Brain microvascular endothelial cell (primary cell): ENCODE measurements at places on chromosomes 13 and 19.
A peak's percentile ranks its signal among the peaks of the same experiment; 100 is the strongest.

GRCh38 chr13:106230450-106230849 is 305.0 kb downstream of the EFNB2 start:
- DNase-seq = peak; percentile 22

DNA sequence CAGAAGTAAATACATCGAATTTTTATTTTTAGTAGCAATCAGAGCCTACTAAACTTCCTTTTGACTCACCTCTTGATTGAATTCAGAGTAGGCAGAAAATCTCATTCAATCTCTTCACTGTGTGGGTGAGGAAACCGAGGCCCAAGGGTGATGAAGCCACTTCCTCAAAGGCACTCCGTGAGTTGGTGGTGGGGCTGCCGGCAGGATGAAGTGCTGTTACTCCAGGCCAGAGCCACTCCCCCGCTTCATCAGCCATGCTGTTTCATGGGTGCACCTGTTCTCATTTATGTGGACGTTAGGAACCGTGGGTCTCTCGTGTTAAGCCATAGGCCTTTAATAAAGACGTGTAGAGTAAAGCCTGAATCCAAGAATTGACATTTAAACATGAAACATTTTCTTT is 13.2 kb downstream of the ING1 start:
- no peak for DNase-seq

GRCh38 chr13:65133094-65133493 is 2097.0 kb downstream of the PCDH9 start:
- no peak for DNase-seq

GRCh38 chr13:46963904-46964303 is 67.1 kb upstream of the HTR2A start:
- DNase-seq = no peak

DNA sequence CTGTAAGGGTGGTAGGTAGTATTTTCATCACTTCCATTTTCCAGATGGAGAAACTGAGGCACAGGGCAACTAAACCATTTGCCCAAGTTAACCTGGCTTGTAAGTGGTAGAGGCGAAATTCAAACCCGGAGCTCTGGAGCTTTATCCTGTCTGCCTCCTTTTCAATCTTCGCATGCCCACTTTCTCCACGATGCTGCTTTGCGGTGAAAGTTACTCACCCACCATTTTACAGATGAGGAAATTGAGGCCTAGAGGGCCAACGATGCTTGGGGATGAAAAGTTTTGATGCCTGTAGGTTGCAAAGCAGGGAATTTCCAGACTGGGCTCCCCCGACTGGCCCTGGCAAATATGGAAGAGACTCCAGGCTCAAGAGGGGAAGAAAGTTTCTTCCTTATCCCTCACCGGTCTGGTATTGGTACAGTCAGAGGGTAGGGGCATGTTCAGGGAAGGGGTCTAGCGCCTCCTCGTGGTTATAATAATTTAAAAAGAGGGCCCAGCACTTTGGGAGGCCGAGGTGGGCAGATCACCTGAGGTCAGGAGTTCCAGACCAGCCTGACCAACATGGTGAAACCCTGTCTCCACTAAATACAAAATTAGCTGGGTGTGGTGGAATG is 1.9 kb upstream of the SH2D3A start:
- DNase-seq = no peak

DNA sequence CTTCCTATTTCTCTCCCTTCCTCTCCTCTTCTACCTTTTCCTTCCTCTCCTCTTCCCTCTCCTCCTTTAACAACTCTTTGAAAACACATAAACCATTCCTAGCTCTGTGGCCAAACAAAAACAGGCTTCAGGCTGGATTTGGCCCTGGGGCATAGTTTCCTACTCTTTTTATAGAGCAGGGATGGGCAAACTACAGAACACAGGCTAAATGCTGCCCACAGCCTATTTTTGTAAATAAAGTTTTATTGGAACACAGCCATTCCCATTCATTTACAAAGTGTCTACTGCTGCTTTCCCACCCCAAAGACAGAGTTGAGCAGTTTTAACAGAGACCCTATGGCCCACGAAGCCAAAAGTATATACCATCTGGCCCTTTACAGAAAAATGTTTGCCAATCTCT is 35.4 kb downstream of the LHFPL6 start:
- DNase-seq = no peak

- DNase-seq = no peak
Observed at GRCh38 chr13:48096670-48097069, 1.8 kb upstream of the MED4 start.

DNA sequence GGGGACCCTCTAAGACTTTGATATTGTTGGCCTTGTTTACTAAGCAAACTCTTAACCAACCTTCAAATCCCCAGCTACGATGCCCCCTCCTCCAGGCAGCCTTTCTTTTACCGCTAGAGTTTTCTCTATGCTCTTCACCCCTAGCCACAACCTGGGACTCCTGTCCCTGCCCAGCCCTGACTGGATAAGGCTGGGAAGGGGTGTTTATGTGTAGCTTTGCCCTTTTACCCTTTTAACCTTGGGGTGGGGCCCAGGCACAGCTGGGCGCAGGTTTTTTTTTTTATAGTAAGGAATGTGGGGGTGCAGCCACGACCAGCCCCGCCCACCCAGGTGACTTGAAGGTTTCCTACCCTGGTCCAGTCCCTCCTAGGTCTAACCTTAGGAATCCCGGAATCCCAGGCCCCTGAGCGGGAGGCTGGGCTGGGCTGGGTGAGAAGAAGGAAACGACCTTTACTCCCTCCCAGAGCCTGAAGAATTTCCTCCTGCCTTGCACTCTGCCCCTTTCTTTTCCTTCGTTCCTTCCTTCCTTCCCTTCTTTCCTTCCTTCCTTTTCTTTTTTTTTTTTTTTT is 12.2 kb downstream of the TJP3 start:
- no peak for DNase-seq

GRCh38 chr19:19276386-19276785 is 3.3 kb upstream of the TM6SF2 start:
- peak; percentile 83 for DNase-seq

DNA sequence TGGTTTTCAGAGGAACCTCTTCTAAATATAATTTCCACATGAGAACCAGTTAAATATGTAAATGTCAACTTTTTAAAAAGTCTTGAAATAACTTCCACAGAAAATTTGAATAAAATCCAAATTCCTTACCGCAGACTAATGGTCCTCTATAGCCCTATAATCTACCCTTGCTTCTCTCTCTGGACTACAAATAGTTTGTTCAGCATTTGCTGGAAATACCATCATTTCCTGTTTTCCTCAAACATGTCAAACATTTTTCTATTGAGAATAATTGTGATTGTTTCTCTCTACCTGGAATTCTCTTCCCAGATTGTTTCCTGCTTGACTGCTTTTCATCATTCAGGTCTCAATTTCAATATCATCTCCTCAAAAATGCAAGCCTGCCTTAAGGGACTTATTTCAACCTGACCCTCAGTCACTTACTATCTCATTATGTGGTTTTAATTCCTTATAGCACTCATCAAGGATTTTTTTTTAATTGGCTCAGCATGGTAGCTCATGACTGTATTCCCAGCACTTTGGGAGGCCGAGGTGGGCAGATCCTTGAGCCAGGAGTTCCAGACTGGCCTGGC is 898.9 kb upstream of the MIR17HG start:
- DNase-seq = no peak

DNA sequence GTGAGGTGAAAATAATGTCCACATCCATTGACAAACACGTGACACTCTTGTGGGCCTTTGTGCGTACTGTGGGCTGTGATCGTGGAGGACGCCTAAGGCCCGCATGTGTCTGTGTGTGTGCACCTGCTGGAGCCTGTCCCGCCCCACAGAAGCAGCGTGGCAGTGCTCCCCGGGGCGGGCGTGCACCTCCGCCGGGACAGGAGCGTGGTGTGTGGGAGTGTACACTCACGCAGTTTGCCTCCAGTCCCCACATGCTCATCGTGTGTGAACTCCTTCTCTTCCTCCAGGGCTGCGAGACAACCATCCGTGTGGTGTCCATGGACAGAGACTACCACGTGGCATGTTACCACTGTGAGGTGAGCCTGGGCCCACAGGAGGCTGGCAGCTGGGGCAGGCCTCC is 13.9 kb downstream of the WTIP start:
- no peak for DNase-seq

DNA sequence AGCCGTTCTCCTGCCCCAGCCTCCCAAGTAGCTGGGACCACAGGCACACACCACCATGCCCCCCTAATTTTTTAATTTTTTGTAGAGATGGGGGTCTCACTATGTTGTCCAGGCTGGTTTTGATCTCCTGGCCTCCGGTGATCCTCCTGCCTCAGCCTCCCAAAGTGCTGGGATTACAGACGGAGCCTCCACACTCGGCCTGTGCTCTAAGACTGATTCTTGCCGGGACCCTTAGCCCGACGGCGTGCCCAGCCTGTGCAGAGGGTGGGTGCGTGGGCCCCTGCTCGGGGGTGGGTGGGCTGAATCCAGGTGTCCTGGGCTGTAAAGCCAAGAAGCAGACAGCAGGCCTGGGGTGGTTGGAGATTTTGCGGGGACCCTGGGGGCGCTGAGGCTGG is 64.3 kb downstream of the GADD45B start:
- DNase-seq = no peak

DNA sequence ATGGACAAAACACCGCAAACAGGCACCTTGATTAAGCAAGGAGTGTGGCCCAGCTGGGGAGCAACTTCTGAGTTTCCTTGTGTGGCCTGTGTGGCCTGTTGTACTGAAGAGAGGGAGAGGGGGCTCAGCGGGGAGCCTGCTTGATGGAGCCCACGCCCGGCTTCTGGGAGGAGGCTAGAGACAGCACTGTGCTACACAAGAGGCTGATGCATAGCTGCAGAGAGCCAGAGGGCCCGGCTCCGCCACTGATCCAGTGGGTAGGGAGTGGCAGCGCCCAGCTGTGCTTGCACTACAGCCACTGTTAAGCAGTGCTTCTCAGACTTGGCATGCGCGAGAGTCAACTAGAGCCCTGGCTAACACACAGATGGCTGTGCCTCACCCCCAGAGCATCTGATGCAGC is 19.0 kb downstream of the LYL1 start:
- no peak for DNase-seq

GRCh38 chr13:84925443-84925842 is 873.8 kb downstream of the SLITRK6 start:
- peak; percentile 13 for DNase-seq

DNA sequence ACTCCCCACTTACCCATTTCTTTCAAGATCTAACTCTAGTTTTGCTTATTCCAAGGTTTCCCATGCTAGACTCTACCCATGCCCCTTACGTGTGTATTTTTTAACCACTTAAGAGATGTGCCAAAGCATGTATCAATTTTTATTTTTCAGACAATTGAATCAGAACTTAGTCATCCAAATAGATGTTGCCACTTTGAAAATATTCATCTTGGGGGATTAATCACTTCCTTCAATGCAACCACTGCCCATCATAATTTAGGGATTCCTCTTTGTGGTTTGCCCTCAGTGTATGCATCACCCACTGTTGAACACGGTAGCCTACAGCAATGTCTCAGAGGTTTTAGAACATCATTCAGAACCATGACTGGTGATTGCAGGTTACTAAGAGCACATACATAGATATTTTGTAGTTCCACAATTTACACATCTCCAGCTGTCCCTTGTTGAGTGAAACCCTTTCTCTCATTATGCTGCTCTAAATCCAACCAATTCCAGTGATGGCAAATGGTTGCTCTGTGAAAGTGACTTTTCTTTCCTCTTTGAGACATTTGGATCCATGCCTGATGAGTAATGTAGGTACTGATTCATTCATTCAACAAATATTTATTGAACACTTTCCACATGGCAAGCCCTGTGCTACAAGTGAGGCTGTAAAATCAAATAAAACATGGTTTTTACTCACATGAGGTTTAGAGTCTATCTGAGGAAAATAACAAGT is 60.6 kb upstream of the SERP2 start:
- DNase-seq = peak; percentile 82

- DNase-seq = peak; percentile 38
Observed at GRCh38 chr13:41054212-41054877, 7.0 kb upstream of the WBP4 start.

GRCh38 chr13:61146571-61146970 is 269.1 kb downstream of the PCDH20 start:
- no peak for DNase-seq

DNA sequence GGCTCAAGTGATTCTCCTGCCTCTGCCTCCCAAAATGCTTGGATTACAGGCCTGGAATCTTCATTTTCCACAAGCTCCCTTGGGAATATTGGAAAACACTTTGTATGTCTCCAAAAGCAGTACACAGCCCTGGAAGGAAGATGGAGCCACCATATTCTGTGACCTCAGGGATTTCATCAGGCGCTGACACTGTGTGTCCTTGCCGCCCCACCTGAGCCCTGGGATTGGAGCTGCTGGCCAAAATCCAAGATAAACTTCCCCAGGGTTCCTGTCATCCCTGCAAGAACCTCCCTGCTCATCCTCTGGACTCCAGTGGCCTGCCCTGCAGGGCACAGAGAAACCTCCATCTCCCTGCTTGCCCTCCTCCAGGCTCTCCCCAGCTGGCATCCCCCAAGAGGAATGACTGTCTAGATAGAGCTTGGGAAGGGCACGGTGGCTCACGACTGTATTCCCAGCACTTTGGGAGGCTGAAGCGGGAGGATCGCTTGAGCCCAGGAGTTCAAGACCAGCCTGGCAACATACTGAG is 1.3 kb upstream of the GNG7 start:
- no peak for DNase-seq

DNA sequence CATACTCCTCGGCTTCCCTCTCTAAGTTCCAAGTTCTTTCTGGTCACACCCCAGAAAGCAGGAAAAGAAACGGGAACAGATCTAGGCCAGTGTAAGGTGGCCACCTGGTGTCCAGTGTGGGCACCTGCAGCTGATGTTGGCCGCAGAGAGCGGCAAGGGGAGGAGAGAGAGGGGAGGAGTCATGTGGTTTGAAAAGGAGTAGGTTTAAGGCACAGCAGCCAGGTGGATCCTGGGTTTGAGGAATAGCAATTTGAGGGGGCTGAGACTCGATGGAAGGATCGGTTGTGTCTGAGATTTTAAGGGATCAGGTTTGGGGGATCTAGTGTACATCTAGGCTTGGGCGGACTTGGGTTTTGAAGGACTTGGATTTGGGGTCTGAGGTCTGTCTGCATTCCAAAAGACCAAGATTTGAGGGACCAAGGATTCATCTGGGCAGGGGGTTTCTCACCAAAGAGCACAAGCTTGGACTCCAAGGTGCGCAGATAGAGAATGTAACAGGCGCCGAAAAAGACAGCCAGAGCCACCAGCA is 1.2 kb downstream of the RABAC1 start:
- peak; percentile 73 for DNase-seq

GRCh38 chr13:99289674-99290337 is 17.4 kb downstream of the GPR183 start:
- no peak for DNase-seq

- no peak for DNase-seq
Observed at GRCh38 chr13:52737451-52737850, 2.2 kb downstream of the CNMD start.

DNA sequence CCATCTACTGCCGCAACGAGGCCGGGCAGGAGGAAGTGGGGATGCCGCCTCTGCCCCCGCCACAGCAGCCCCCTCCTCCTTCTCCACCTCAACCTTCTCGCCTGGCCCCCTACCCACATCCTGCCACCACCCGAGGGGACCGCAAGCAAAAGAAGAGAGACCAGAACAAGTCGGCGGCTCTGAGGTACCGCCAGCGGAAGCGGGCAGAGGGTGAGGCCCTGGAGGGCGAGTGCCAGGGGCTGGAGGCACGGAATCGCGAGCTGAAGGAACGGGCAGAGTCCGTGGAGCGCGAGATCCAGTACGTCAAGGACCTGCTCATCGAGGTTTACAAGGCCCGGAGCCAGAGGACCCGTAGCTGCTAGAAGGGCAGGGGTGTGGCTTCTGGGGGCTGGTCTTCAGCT is 3.4 kb upstream of the NUP62 start:
- DNase-seq = no peak

- peak; percentile 14 for DNase-seq
Observed at GRCh38 chr13:46359714-46360113, 27.3 kb downstream of the RUBCNL start.
